Panc1 (cell line): ENCODE measurements at places on chromosomes 12 and 14. TPM values are rescaled to one million over a fixed set of nuclear protein-coding genes. Genes with fewer than 3 reads are reported as not detected.
A peak's percentile ranks its signal among the peaks of the same experiment; 100 is the strongest.

- no peak overlapping the region for H3K27ac ChIP-seq
- no peaks in the 10 kb centered on the region for H3K27me3 ChIP-seq
- no peaks in the 10 kb centered on the region for H3K36me3 ChIP-seq
Measured at GRCh38 chr12:105319691-105320209, 10.7 kb upstream of the C12orf75 start.

DNA sequence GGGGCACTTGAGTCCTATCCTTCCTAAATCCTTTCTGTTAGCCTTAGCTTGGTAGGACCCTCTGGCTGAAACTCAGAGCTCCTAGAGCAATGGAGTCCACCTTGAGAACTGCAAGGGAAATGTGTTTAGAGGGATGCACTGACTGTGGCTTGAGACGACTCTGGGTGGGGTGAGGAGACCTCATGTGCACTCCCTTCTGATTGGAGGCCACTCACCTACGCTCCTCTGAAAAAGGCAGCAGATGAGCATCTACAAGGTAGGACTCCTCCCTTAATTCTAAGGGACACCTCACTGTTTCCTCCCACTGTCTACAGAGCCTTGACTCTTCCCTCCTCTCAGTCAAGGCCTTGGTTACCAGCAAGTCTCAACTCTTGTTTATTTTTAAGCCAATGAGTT, 1.0 kb downstream of the MAP3K12 start:
- no peak for DNase-seq
- H3K4me1 ChIP-seq: peaks cover 49% of the 10 kb centered on the region
- no peaks in the 10 kb centered on the region; the same call in 1 of the 2 replicates for H3K36me3 ChIP-seq
- H3K4me3 ChIP-seq: peak overlapping the region; percentile 80

Gene FGD4
- total RNA-seq: 5.0 TPM

- H3K27ac ChIP-seq: no peak overlapping the region
- H3K4me3 ChIP-seq: no peak overlapping the region
- no peak for DNase-seq
- H3K4me1 ChIP-seq: no peaks in the 10 kb centered on the region
Measured at GRCh38 chr14:102913341-102914211, 8.9 kb upstream of the AMN start.

DNA sequence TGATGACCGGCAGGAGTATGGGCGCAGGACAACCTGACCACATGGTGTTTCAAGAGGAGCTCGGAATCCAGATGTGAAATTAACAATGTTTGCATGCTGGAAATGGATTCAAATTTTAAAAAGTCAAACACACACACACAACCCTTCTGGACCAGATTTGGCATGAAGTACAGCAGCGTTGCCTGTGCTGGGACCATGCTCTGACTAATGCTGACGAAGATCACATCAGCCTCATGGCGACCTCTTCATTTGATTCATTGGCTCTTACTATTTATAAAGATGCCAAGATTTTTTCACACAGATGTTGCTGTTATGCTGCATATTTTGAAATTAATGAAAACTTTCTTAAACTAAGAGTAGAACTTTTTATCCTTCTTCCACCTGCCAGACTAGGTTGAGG, 926.6 kb upstream of the TMEM132C start:
- H3K27me3 ChIP-seq: no peaks in the 10 kb centered on the region
- no peak overlapping the region for H3K4me3 ChIP-seq
- no peaks in the 10 kb centered on the region for H3K4me1 ChIP-seq

GRCh38 chr12:101490286-101490920, 15.3 kb downstream of the SPIC start:
- no peak for DNase-seq
- H3K27me3 ChIP-seq: no peaks in the 10 kb centered on the region
- no peak overlapping the region for H3K27ac ChIP-seq
- H3K4me1 ChIP-seq: no peaks in the 10 kb centered on the region
- no peak overlapping the region for H3K4me3 ChIP-seq

- H3K27ac ChIP-seq: no peak overlapping the region
- H3K36me3 ChIP-seq: no peaks in the 10 kb centered on the region
- H3K4me1 ChIP-seq: no peaks in the 10 kb centered on the region
- no peak for DNase-seq
Measured at GRCh38 chr14:23047034-23047634, 5.1 kb downstream of the PSMB11 start.

- H3K4me1 ChIP-seq: no peaks in the 10 kb centered on the region; the same call in 1 of the 2 replicates
- DNase-seq: no peak
- no peak overlapping the region for H3K4me3 ChIP-seq
- no peak overlapping the region for H3K27ac ChIP-seq
- no peaks in the 10 kb centered on the region for H3K36me3 ChIP-seq
Measured at GRCh38 chr12:6180268-6181051, 19.7 kb upstream of the CD9 start.

Gene CLEC4E
- not detected for total RNA-seq

Gene RIPK3
- total RNA-seq: not detected

DNA sequence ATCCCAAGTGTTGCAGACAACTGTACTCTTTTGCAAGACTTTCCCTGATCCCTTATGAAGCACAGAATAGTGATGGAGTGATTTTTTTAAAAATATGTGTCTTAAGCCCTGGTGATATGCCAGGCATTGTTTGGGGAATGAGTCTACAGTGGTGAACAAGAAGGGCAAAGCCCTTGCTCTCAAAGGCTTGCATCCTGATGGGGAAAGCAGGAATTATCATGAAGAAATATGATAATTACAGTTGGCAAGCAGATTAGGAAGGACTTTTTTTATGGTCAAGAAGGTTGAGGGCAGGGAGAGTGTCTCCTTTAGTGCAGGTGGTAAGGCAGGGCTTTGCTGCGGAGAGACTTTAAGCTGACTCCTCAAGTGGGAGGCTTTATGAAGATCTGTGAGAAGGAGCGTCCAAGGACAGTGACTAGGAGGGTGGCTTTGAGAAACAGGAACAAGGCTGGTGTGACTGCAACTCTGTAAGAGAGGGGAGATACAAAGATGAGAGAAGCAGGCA, 100.2 kb downstream of the SYNE2 start:
- H3K27ac ChIP-seq: no peak overlapping the region
- no peak for DNase-seq
- H3K4me1 ChIP-seq: no peaks in the 10 kb centered on the region
- H3K4me3 ChIP-seq: no peak overlapping the region

DNA sequence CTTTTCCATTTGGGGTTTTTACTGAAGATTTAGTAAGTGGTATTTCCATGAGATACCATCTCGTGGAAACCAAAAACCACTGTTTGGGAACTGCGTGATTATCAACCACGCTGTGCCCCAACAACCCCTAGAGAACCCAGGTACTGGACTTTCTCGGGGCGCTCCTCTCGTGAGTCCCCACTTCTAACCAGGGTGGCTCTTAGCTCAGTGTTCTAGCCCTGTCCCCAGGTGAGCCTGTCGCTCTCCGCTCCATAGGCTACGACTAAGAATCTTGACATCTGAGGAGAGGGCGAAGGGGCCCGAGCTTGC, 686 bp downstream of the MCRS1 start:
- no peaks in the 10 kb centered on the region for H3K27me3 ChIP-seq
- peaks cover 12% of the 10 kb centered on the region for H3K4me1 ChIP-seq
- peak overlapping the region; percentile 64 for H3K4me3 ChIP-seq
- no peak for DNase-seq
- H3K27ac ChIP-seq: peak overlapping the region; percentile 96

Gene MDGA2
- not detected for total RNA-seq

DNA sequence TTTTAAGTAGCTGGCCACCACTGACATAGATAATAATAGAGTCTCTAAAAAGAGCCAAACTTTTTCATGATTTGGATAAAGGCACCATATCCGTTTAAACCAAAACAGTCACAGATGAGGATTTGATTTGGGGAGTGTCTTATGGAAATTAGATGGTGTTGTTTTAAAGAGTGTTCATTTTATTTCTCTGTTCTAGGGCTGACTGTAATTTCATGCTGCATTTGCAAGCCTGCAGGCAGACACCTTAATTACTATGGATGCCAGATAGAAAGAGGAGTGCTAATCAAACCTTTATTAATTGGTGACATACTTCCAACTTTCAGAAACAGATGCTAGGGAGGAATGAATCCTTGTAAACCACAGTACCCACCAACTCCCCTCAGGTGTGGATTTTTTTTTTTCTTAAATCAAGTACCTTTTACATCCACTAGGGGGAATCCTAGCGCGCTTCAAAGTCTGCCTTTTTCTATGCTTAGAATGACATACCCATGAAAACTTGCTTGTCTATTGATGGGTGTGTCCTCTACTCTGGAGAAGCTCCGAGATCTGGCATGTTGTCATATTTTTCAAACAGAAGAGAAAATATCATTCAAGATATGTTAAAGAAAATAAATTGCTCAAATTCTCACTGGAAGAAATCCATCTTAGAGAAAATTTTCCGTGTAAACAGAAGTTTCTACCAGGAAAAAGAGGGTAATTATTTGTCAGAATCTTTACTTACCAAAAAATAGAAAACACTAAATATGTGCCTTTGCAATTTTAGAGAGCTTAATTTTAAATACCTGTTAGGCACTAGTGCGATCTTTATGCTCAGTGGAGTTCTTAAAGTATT, 14.2 kb upstream of the PLXNC1 start:
- H3K4me3 ChIP-seq: no peak overlapping the region
- peaks cover 6% of the 10 kb centered on the region; the same call in 1 of the 2 replicates for H3K27me3 ChIP-seq
- DNase-seq: peak; percentile 20
- H3K4me1 ChIP-seq: no peaks in the 10 kb centered on the region

- no peaks in the 10 kb centered on the region for H3K36me3 ChIP-seq
- H3K27me3 ChIP-seq: peaks cover 3% of the 10 kb centered on the region; the same call in 1 of the 2 replicates
- H3K27ac ChIP-seq: no peak overlapping the region
- H3K4me1 ChIP-seq: peaks cover 4% of the 10 kb centered on the region; the same call in 1 of the 2 replicates
Measured at GRCh38 chr12:121061831-121062230, 22.8 kb upstream of the OASL start.

- no peaks in the 10 kb centered on the region for H3K36me3 ChIP-seq
- DNase-seq: no peak
- H3K27ac ChIP-seq: peak overlapping the region; percentile 72; the same call in 1 of the 2 replicates
- H3K4me3 ChIP-seq: no peak overlapping the region
Measured at GRCh38 chr14:76941544-76941943, 87.0 kb downstream of the IRF2BPL start.

GRCh38 chr14:44162197-44162596, 344.9 kb downstream of the FSCB start:
- peaks cover 4% of the 10 kb centered on the region; the same call in 1 of the 2 replicates for H3K4me1 ChIP-seq
- H3K4me3 ChIP-seq: no peak overlapping the region
- H3K27ac ChIP-seq: no peak overlapping the region

Gene MAP1LC3B2
- total RNA-seq: 1.9 TPM

DNA sequence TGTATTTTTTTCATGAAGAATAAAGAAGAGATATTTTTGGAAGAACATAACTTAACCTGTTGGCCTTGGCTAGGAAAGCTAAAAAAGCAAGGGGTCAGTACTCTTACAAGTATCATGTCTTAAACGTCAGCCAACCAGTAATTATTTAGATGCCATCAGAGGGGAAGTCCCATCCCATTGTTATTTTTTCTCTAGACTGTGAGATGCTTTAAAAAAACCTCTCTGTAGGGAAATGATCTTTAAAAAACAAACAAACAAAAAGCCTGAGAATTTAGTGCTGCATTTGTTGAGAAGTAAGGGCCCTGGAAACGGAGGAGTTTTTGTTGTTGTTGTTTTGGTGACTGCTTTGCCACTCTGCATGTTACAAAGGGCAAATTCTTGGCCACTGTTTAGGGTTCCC, 474.0 kb downstream of the ZFP36L1 start:
- H3K4me1 ChIP-seq: no peaks in the 10 kb centered on the region
- H3K27me3 ChIP-seq: no peaks in the 10 kb centered on the region
- no peak overlapping the region for H3K4me3 ChIP-seq
- H3K36me3 ChIP-seq: no peaks in the 10 kb centered on the region
- H3K27ac ChIP-seq: no peak overlapping the region

GRCh38 chr12:84756961-84757360, 155.6 kb downstream of the SLC6A15 start:
- no peak overlapping the region for H3K4me3 ChIP-seq
- no peaks in the 10 kb centered on the region for H3K36me3 ChIP-seq
- H3K27me3 ChIP-seq: no peaks in the 10 kb centered on the region
- H3K27ac ChIP-seq: no peak overlapping the region
- no peaks in the 10 kb centered on the region for H3K4me1 ChIP-seq
- no peak for DNase-seq

GRCh38 chr14:73903028-73903427, 16.4 kb downstream of the ZNF410 start:
- H3K4me3 ChIP-seq: no peak overlapping the region
- H3K36me3 ChIP-seq: peaks cover 28% of the 10 kb centered on the region
- H3K27me3 ChIP-seq: no peaks in the 10 kb centered on the region
- DNase-seq: no peak

- no peaks in the 10 kb centered on the region for H3K4me1 ChIP-seq
- no peak overlapping the region for H3K27ac ChIP-seq
- no peak for DNase-seq
- no peaks in the 10 kb centered on the region for H3K27me3 ChIP-seq
- no peak overlapping the region for H3K4me3 ChIP-seq
Measured at GRCh38 chr12:71503579-71504391, 64.2 kb downstream of the LGR5 start.

GRCh38 chr14:20477211-20477876, 8.1 kb downstream of the PNP start:
- no peak for DNase-seq
- no peak overlapping the region for H3K4me3 ChIP-seq
- H3K27ac ChIP-seq: no peak overlapping the region
- no peaks in the 10 kb centered on the region for H3K27me3 ChIP-seq
- H3K4me1 ChIP-seq: no peaks in the 10 kb centered on the region
- H3K36me3 ChIP-seq: peaks cover 2% of the 10 kb centered on the region

- no peak overlapping the region for H3K4me3 ChIP-seq
- no peak for DNase-seq
- H3K36me3 ChIP-seq: no peaks in the 10 kb centered on the region
- H3K27me3 ChIP-seq: no peaks in the 10 kb centered on the region
- H3K4me1 ChIP-seq: no peaks in the 10 kb centered on the region
Measured at GRCh38 chr12:74488134-74488533, 49.5 kb upstream of the ATXN7L3B start.

DNA sequence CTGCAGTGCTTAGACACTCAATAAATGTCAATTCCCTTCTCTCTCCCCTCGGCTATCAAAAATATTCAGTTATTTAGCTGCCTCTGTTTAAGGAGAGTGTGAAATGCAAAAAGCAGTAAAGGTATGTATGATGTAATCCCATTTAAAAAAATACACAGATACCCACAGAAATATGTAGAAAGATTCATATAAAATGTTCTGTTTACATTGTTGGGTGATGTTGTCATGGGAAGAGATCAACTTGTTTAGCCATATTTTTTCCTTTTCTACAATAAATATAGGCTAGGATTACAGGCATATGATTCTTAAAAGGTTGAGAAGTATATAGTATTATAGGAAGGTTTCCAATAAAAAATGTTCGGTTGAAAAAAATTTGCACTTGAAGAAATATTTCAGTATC, 7.8 kb downstream of the PPP2R3C start:
- DNase-seq: no peak
- H3K4me1 ChIP-seq: no peaks in the 10 kb centered on the region
- H3K36me3 ChIP-seq: no peaks in the 10 kb centered on the region; the same call in 1 of the 2 replicates
- H3K27me3 ChIP-seq: no peaks in the 10 kb centered on the region
- H3K27ac ChIP-seq: no peak overlapping the region

GRCh38 chr14:91108941-91109611, 4.8 kb upstream of the DGLUCY start:
- no peak for DNase-seq
- H3K4me1 ChIP-seq: peaks cover 6% of the 10 kb centered on the region; the same call in 1 of the 2 replicates
- no peak overlapping the region for H3K27ac ChIP-seq
- no peaks in the 10 kb centered on the region for H3K27me3 ChIP-seq
